ENCODE measurements at places on chromosomes 13 and 19.

DNA sequence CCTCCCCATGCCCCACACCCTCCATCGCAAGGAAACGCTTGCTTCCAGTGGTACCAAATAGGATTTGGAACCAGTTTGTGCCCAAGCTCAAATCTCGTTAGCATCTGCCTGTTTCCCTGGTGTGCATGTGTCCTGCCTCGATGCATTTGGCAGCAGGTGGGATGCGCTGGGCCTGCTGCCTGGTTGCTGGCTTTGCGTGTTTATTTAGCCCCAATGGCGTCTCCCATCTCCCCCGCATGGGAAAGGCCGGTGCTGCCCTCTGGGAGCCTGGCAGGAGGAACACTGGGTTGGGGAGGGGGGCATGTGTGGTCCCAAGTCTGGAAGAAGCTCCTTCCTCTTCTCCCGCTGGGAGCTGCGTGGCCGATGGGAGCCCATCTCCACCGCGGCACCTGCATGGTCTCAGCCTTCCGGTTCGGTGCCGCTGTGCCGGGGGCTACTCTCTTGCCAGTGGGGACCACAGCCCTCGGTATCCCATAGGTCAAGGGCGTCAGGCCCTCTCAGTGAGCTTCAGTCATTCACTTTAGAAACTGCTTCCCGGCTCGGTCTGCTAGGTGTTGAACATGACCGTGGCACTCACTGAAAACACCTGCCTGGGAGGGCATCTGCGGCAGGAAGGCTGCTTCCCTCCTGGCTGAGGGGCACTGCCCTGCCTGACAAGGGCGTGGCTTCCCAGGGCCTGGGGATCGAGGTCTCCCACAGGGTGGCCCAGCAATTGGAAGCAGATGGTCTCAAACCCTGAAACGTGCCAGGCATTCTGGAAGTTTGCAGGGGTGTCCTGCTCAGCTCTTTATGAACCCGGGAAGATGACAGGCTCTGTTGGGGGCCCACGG lies 11.8 kb upstream of the F7 start:
- no peak for DNase-seq

GRCh38 chr19:47447470-47448359 lies 24.0 kb downstream of the SLC8A2 start:
- DNase-seq: no peak

GRCh38 chr19:29837448-29837981 lies 25.7 kb downstream of the CCNE1 start:
- no peak for DNase-seq

DNA sequence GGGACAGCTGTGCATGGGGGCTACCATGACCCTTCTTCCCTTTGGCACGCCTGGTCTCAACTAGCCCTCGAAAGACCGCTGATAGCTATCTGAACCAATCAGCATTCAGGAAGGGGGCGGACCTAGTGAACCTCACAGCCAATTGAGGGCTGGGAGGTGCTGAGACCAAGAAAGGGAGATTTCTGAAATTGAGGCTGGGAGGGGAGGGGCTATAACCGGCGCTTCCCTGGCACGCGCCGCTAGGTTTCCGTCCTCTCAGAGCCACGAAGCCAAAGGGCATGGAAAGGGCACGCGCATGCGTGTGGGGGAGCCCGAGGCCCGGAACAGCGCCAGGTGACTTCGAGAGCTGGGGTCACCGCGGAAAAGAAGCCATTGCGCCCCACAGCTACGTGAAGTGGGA lies 4.2 kb upstream of the PAFAH1B3 start:
- no peak for DNase-seq

DNA sequence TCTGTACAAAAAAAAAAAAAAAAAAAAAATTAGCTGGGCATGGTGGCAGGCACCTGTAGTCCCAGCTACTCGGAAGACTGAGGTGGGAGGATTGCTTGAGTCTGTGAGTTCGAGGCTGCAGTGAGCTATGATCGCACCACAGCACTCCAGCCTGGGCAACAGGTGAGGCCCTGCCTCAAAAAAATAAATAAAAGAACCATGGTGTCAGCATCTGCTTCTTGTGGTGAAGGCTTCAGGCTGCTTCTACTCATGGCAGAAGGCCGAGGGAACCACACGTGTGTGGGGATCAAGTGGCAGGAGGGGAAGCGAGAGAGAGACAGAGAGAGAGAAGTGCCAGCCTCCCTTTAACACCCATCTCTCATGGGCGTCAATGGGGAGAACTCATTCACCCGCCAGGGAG lies 13.5 kb downstream of the BCL3 start:
- DNase-seq: no peak
